ENCODE measurements at places on chromosomes 12 and 14.

DNA sequence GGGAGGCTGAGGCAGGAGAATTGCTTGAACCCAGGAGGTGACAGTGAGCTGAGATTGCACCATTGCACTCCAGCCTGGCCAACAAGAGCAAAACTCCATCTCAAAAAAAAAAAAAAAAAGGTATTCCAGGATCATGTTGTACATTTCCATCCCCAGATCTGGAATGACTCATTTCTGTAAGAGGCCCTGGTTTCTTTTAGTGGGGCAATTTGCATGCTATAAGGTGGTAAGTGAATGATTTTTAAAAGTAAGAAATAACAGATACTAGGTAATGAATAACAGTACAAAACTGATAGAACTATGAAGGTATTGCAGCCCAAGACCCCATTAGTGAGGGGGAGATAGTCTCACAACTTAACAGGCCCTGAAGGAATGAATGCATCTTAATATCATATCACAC lies 17.7 kb upstream of the ADCK1 start:
- no peak for DNase-seq

DNA sequence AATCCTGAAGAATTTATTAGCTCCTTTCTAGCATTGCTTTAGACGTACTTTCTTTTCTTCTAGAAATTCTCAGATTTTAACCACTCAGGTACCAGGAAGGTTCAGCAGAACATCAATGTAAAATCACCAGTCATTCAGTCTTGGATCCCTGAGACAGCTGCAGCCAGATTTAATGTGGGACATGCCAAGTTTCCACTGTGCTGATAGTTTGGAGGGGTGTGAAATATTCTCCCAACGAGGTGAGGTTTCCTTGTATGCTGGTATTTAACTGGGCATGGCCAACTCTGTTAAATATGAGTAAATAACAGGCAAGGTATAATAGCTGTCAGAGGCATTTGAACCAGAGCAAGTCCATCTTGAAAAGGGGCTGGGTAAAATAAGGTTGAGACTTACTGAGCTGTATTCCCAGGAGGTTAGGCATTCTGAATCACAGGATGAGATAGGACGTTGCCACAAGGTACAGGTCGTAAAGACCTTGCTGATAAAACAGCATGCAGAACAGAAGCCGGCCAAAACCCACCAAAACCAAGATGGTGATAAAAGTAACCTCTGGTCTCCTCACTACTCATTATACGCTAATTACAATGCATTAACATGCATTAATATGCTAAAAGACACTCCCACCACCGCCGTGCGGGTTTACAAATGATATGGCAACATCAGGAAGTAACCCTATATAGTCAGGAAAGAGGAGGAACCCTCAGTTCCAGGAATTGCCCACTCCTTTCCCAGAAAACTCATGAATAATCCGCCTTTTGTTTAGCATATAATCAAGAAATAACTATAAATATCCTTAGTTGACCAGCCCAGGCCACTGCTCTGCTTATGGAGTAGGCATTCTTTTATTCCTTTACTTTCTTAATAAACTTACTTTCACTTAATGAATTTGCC lies 75.2 kb upstream of the RASSF8 start:
- DNase-seq: no peak

- DNase-seq: no peak
Observed at GRCh38 chr12:127393896-127394295, 873.1 kb upstream of the TMEM132C start.

DNA sequence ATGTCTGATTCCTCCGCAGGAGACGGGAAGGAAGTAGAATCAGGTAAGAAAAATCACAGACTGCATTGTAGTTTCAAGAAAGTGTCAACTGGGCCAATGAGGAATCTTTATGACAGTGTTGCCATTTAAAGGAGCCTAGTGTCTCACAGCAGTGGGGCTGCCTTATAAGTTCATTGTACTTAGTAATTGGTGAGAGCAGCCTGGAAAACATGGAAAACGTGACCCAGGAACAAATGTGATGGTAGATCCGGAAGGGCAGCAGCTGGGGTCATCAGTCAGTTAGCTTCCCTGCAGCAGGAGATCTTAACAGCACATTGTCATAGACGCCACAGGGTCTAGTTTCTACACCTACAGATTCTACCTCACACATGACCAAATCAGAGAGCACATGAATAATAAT lies 630.0 kb upstream of the LMO3 start:
- no peak for DNase-seq

GRCh38 chr12:55025508-55025907 lies 5.7 kb downstream of the NEUROD4 start:
- no peak for DNase-seq

DNA sequence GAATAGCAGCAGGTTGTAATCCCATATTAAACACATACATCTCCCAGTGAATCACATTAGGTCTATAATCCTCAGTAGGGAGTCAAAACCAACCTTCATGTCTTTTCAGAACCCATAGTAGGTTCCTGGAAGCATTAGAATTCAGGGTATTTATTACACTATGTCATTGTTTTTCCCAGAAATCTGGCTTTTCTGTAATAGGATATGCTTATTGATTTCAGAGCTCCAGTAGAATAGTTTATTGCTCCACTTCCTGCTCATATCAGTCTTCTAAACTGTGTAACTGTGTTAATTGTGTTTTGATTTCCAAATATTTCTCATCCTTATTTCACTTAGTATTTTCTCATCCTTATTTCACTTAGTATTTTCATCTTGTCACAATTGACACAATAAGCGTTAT lies 268.0 kb downstream of the CCDC59 start:
- no peak for DNase-seq

DNA sequence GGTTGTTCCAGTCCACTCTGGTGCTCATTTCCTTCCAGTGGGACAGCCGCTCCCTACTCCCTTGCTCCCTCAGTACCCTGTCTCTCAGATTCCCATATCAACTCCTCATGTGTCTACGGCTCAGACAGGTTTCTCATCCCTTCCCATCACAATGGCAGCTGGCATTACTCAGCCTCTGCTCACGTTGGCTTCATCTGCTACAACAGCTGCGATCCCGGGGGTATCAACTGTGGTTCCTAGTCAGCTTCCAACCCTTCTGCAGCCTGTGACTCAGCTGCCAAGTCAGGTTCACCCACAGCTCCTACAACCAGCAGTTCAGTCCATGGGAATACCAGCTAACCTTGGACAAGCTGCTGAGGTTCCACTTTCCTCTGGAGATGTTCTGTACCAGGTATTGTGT lies 69.9 kb downstream of the RAD52 start:
- no peak for DNase-seq

GRCh38 chr12:31267966-31268365 lies 58.0 kb downstream of the SINHCAF start:
- DNase-seq: no peak

DNA sequence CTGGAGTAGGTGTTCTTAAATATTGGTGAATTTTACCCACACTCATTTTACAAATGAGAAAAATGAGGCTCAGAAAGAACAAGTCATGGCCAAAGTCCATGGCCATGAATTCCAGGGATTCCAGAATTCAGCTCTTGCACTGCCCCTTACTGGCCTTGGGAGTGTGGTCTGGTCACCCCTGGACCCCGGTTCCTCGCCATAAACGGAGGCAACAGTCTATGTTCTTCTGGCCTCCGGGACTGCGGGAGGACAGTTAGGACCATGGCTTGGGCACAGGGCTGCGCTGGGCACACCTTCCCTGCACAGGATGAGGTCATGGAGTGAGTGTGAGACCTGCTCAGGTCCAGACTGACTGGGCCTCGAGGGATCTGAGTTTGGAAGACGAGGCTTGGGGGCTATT lies 6.9 kb downstream of the CCDC197 start:
- DNase-seq: no peak

DNA sequence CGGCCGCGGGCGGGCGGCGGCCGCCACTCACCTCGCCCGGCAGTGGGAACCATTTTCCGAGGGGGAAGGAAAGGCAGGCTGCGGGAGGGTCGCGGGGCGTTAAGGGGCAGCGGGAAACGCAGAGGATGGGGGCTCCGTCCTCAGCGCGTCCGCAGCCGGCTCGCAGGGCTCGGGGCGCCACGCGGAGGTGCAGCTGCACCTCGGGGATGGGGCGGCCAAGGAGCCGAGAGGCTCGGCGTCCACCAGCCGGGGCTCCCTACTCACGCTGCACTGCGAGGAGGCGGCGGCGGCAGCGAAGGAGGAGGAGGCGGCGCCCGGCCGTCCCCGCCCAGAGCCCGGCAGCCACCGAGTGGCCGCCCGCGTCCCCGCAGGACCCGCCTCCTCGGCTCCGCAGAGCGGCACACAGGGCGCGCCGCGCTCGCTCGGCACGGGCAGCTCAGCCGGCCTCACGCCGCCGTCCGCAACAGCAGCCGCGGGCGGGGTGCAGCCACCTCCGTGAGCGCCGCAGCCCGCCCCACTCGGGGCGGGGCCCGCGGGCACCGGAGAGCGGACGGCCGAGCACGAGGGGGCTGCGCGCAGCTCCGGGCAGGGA lies at the start of gene ATP2B1:
Gene ATP2B1, minus strand, starts transcription at position 274 of the 592 bp plus-strand sequence. CDS start 52,952 bp downstream, outside the sequence.
- DNase-seq: peak; percentile 53

- no peak for DNase-seq
Observed at GRCh38 chr12:118124333-118124874, 11.5 kb upstream of the PEBP1 start.

DNA sequence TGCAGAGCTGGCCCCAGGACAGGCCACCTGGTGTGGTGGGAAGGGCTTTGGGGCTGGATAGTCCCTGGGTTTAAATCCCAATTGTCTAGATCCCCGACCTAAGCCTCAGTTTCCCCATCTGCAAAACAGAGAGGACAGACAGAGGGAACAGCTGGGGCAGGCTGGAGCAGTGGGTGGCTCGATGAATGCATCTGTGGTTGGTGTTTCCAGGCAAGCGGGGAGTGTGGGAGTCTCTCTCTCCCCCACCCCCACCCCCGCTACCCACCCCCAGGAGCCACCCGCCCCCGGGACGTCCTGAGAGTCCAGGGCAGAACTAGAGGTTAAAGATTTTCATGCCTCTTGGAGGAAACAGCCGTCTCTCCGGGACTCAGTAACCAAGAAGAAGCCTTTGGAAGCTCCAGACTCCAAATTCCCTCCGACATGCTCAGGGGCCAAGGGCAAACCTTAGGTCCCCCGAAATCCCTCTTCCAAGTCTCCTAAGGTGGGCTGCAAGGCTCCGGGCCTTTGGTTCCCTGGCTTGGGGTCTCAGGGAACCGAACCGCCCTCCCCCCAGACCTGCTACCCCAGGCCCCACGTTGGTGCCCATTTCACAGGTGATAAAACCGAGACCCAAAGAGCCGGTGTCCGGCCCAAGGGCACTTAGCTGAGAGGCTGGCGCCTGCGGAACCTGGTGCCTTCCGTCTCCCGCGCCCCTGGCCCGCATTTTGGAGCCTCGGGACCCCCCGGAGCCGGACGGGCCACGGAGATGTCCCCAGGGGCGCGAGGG lies 474 bp downstream of the TRPV4 start:
- no peak for DNase-seq

GRCh38 chr14:77804592-77804991 lies 4.7 kb downstream of the ADCK1 start:
- DNase-seq: no peak

Measured in NCI-H1436 (cell line).